ENCODE measurements at places on chromosomes 11 and 22.

DNA sequence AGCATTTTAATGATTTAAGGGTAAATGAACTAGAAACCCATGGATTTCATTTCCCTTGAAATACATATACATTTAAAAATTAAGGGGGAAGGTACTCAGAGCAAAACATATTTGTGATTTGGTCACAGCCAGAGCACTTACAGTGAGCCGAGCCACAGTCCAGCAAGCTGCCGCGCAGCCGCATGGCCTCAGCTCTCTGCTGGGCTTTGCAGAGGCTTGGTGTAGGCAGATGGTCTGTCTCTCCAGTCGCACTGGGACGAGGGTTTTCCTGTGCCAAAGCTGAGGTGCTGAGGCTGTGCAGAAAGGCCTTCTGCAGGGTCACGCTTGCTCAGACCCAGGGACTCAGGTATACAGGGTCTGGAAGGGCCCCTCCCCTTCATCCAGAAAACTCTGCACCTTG lies 367.3 kb downstream of the OPCML start:
- DNase-seq = no peak

- no peak for DNase-seq
Measured at GRCh38 chr22:43303751-43304150, 39.4 kb downstream of the SCUBE1 start.

- no peak for DNase-seq
Measured at GRCh38 chr11:30801357-30801756, 215.2 kb upstream of the MPPED2 start.

GRCh38 chr11:11461473-11461872 lies 108.4 kb upstream of the CSNK2A3 start:
- no peak for DNase-seq

GRCh38 chr11:116631201-116631600 lies 141.6 kb downstream of the BUD13 start:
- DNase-seq = no peak

- DNase-seq = no peak
Measured at GRCh38 chr22:42595434-42595833, 19.2 kb downstream of the POLDIP3 start.

DNA sequence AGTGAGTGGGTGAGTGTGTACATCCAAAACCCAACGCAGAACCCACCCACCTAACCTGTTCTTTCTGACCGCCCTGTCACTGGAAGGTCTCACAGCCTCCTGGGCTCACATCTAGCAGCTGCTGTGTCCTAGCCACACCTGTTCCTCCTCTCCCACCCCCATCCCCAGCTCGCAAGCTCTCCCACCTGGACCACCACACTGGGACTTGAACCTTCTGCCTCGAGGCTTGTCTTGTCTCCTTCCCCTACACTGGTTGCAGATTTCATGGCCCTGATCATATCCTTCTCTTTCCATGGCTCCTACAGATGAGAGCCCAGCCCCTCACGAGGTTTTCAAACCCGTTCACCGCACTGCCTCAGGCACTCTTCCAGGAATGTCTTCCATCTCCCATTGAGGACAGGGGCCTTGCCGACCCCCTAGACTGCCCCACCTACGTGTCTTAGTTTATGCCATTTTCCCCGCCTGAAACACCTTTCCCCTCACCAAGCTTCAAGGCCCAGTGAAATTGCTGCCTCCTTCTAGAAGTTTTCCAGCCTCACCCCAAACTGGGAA lies 6.7 kb downstream of the IFITM10 start:
- DNase-seq = no peak

DNA sequence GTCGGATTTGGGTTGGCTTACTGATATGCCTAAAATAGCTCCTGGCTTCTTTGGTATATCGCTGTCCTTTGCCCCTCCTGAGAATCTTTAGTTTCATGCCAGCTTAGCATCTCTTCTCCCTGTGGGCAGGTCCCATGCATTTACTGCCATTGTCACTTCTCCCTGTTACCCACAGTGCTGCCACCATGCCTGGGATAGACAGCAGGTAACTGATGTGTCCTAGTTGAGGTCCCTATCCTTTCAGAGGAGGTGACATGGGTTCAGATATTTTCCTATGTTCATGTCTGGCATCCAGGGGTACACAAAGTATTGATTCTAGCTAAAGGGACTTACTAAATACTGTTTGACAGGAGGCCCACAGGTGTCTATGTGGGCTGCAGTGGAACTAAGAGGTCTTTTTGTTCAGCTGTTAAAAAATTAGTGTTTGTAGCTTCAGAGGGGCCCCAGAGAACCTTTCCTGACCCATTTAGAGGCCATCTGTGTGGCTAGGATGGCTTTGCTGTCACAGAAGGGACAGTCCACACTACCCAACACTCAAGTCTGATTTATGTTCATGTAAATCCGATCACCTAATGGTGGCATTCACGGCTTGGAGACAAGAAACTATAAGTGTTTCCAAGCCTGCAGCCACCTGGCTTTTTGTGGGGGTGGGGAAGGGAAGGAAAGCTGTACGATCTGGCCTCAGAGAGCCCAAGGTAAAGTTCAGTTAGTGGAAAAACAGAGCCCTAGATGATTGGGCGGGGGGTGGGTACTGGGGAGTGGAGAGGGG lies 8.5 kb downstream of the TIMP3 start:
- DNase-seq = no peak

- no peak for DNase-seq
Measured at GRCh38 chr11:8039530-8040260, 41.3 kb upstream of the TUB start.

DNA sequence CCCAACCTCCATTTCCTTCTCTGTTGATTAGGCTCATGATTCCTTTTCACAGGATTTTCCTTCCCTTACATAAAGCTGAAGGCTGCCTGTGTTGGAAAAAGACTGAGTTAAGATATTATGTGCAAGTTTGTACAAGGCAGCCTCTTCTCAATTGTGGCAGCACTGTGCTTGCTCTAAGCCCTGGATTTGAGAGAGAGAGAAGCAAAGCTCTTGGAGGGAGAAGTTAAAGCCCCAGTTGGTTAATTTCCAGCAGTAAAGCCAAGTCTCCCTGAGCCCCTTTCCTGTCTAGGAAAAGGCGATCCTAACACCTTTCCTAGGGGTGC lies 128.3 kb upstream of the SESN3 start:
- no peak for DNase-seq

DNA sequence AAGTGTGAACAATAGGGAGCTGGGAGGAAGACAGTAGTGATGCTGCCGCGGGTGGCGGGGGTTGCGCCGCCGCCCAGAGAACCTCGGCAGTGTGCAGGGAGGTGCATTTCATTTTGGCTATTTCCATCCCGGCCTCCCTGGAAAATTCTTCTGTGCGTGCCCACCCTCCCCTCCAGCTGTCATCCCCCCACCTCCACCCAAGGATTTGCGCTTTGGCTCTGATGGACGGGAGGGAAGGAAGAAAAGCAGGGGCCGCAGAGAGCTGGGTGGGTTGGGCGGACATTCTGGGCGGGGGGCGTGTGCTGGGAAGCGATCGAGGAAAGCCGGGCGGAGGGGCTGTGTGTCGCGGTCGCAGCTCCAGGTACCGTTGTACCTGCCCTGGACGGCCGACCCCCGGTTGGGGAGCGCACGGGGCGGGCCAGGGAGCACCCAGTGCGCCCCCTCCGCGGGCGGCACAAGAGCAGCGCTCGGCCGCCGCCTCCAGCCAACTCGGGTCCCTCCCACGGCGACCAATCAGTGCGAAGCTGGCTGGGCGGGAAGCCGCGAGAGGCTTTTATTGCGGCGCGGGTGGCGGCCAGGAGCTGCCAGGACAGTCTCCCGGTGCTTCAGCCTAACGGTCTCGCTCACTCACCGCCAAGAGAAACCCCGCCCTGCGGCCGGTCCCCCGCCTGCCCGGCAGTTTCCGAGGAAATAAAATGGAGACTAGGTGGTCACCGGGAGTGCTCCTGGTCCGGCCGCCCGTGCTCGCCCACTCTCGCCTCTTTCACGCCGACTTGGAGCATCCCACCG lies 1.6 kb downstream of the NCAM1 start:
- no peak for DNase-seq

GRCh38 chr11:36030731-36031281 lies 86.9 kb downstream of the LDLRAD3 start:
- no peak for DNase-seq

DNA sequence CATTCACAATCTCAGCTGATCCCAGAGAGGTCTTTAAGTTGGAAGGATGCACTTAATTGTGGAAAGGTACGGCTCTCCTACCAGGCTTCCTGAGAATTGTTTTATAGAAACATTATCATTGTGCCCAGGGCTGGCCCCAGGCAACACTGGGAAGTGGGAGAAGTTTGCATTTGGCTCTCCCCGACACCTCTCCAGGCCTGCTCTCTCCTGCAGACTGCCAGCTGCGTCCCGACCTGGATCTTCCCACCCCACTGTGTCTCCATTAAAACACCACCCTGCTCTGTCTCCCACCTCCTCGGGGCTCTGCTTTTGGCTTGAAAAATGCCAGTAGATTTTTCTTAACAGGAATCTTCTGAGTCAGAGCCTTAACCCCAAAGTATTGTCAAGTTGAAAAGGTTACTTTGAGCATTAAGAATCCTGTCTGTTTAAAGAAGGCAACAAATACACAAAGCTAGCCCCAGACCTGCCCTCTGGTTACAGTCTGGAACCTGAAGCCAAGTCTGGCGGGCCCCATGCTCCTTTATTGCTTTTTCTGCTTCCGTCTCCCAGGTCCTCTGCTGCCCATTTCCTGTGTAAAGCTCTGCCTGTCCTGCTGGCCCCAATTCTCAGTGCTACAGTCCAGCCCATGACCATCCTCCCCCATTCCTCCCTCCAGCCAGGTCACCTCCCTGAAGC lies 530.2 kb downstream of the SOX6 start:
- no peak for DNase-seq

- no peak for DNase-seq
Measured at GRCh38 chr11:114232400-114233059, 63.7 kb upstream of the NNMT start.

DNA sequence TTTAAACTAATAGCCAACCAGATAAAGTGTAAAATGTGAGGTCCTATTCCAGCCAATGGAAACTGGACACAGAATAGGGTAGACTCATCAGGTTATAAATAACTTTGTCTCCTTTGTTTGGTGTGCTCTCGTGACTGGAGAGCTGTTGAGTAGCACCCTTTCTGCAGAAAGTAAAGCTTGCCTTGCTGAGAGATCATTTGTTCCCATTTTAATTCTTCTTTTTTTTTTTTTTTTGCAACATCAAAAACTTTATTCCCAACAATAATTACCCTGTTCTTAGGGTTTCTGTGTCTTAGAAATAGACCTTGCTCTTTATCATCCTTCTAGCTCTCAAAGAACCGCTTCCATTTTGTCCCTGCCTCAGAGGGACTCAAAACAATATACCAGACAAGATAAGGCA lies 220.4 kb downstream of the FAM76B start:
- DNase-seq = no peak

DNA sequence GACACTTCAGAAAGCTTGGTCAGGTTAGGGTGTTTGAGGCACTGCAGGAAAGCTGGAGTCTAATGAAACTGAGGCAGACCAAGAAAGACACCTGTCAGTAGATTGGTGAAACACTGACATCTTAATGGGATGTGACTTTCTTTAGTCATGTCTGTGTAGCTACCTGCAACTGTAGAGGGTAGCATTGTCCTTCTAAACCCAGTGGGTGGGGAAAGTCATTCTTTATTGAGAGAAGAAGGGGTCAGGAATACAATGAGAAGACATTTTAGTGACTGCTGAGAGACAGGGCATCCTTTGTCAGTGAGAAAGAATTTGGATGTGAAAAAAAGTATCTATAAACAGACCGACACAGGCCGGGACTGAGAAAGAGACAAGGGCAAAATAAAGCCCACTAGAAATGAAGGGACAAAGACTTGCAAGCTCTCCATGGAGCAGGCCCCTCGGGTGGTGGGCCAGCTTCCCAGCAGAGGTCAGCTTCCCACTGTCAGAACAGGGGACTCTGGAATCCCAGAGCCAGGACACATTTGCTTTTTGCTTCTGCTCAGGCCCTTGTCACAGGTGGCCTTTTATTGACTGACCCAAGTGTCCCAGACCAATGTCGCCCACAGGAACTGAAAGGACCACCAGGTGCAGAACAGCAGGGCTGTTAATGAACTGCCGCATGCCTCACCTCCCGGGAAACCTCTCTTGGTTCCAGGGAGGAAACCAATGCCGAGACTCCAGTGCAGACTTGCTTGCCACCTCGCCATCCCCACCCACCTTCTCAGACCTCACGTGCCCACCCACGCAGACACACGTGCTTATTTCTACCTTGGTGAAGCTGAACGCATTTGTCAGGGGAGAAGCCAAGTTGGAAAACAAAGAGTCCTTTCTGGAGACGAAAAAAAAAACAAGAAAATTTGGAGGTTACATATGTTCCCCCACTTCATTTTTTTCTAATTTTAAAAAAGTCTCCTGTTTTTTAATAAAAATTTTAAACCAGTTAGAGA lies 212.8 kb downstream of the TENM4 start:
- no peak for DNase-seq

DNA sequence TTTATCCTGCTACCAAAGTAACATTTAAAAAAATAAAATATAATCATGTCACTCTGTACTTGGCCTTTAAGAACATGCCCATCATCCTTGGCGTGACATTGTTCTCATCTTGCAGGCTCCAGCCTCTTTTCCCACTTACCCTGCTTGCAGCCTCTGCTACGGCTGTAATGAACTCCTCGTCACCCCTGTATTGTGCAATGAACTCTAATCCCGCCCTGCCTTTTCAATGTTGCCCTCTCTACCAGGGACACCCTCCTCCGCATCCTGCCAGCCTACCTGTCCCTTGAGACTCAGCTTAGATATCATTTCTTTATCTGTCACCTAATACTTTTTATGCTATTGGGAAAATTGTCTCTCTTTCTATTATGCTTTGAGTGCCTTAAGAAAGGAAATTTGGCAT lies 12.6 kb upstream of the MMP20 start:
- DNase-seq = no peak

GRCh38 chr22:17990942-17991341 lies 33.4 kb downstream of the MICAL3 start:
- no peak for DNase-seq

GRCh38 chr22:31248138-31248745 lies 36.1 kb downstream of the LIMK2 start:
- peak; percentile 40 for DNase-seq

GRCh38 chr11:47509077-47509536 lies 43.8 kb downstream of the CELF1 start:
- no peak for DNase-seq

DNA sequence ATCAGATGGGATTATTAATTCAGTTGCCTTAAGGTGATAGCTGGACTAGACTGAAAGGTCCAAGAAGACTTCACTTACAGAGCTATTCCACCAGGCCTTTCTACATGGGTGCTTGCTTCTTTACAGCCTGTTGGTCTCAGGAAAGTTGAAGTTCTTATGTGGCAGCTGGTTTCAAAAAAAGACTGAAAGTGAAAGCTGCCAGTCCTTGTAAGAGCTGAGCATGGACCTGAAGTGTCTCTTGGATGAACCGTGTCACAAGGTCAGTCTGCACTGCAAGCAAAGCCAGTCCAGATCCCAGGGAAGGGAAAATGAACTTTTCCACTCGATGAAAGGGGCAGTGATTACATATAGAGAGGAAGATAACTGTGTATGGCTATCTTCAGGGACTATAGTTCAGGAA lies 201.5 kb upstream of the LUZP2 start:
- no peak for DNase-seq

GRCh38 chr11:72551571-72551970 lies 117.2 kb upstream of the CLPB start:
- DNase-seq = no peak

DNA sequence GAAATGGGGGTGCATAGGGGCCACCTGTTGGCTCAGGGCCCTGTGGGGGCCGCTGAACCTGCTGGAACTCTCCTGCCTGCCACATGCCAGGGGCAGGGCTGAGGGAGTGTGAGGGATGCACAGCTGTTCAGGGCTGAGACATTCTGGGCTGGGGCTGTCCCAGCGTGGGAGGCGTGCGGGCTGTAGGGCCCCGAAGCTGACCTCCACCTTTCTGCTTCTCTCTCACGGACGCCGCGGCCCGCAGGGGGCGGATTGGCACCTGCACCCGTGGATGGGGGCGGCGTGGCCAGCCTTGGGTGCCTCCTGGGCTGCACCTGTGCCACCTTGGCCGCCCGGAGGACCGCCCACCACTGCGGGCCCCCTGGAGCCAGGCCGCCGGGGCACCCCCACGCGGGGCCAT lies 4.1 kb downstream of the CCDC188 start:
- DNase-seq = no peak
